ENCODE measurements at places on chromosomes 11 and 22. TPM values are rescaled to one million over a fixed set of nuclear protein-coding genes. Genes with fewer than 3 reads are reported as not detected.

DNA sequence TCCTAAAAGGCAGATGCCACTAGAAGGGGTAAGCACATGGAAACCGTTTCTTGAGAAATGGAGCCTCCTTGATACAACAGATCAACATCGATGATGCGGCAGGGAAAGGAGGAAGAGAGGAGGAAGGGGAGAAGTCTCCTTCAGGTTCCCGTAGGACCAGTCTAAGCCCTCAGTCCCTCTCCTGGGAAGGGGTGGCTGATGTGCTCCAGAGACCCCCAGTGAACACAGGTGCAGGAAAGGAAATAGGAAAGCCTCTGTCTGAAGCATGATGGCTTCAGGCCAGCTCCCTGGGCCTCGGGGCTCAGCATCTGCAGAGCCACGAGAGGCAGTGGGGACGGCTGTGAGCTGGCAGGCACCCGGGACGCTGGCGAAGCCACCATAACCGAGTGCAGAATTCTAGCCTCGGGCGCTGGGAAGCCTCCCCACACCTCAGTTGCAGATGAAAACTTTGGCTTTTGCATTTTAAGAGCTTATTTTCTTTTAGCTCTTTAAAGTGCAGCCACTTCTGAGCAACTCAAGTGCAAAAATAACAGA, 1.8 kb downstream of the SPATA19 start:
- no peaks in the 10 kb centered on the region for H3K4me1 ChIP-seq
- H3K27me3 ChIP-seq: no peaks in the 10 kb centered on the region
- H3K36me3 ChIP-seq: no peaks in the 10 kb centered on the region
- H3K4me3 ChIP-seq: no peak overlapping the region
- no peak overlapping the region for H3K27ac ChIP-seq

- H3K27me3 ChIP-seq: no peaks in the 10 kb centered on the region
- peaks cover 12% of the 10 kb centered on the region for H3K4me1 ChIP-seq
- DNase-seq: no peak
- H3K4me3 ChIP-seq: peak overlapping the region; percentile 66
- no peaks in the 10 kb centered on the region for H3K36me3 ChIP-seq
Observed at GRCh38 chr22:36029406-36029755, 757 bp upstream of the RBFOX2 start.

GRCh38 chr11:66290330-66290621, 1.3 kb upstream of the YIF1A start:
- peaks cover 21% of the 10 kb centered on the region for H3K4me1 ChIP-seq
- H3K27ac ChIP-seq: no peak overlapping the region
- H3K27me3 ChIP-seq: peaks cover 30% of the 10 kb centered on the region
- no peak for DNase-seq

DNA sequence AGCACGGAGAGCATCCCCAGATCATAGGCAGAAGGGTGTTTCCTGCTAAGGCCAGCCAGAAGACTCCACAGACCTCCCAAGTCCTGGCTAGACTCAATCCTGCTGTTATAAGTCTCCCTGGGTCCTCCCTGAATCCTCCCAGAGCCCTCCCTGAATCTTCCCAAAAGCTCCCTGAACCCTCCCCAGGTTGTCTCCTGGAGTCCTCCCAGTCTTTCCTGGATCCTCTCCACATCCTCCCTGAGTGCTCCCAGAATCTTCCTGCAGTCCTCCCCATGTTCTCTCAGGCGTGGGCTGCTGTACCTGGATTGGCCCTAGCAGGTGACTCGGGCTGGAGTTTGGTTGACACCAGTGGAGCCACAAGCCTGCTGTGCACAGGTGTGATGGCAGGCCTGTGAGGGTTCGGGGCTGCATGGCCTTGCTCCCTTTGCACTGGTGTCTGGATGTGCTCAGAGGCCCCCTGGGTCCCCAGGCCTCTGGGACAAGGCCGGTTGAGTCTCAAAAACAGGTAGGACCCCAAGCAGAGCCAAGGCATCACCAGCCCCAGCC, 11.6 kb downstream of the GP1BB start:
- H3K4me3 ChIP-seq: no peak overlapping the region
- H3K27me3 ChIP-seq: no peaks in the 10 kb centered on the region
- H3K4me1 ChIP-seq: no peaks in the 10 kb centered on the region

Gene GPHA2
- polyA plus RNA-seq: 1.8 TPM

DNA sequence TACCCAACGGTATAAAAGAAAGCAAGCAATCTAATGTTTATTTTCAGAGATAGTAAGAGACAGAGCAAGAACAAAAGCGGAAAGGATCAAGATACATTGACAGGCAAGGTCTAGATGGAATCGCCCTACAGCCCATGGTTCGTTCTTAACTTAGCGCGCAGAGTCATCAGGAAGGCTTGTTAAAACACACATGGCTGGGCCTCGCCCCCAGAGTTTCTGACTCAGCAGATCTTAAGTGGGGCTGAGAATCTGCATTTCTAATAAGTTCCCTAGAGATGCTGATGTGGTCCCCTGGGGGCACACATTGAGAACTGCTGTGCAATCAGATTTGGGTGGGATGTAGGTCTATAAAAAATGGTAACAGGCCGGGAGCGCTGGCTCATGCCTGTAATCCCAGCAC, 35.8 kb upstream of the CHRM4 start:
- peak overlapping the region; percentile 15 for H3K27ac ChIP-seq
- H3K4me3 ChIP-seq: no peak overlapping the region
- no peaks in the 10 kb centered on the region for H3K27me3 ChIP-seq
- peaks cover 3% of the 10 kb centered on the region for H3K36me3 ChIP-seq

Gene MSANTD4
- 11.3 TPM for polyA plus RNA-seq

Gene MUC6
- not detected for polyA plus RNA-seq

Gene ZNF215
- polyA plus RNA-seq: 17.3 TPM

DNA sequence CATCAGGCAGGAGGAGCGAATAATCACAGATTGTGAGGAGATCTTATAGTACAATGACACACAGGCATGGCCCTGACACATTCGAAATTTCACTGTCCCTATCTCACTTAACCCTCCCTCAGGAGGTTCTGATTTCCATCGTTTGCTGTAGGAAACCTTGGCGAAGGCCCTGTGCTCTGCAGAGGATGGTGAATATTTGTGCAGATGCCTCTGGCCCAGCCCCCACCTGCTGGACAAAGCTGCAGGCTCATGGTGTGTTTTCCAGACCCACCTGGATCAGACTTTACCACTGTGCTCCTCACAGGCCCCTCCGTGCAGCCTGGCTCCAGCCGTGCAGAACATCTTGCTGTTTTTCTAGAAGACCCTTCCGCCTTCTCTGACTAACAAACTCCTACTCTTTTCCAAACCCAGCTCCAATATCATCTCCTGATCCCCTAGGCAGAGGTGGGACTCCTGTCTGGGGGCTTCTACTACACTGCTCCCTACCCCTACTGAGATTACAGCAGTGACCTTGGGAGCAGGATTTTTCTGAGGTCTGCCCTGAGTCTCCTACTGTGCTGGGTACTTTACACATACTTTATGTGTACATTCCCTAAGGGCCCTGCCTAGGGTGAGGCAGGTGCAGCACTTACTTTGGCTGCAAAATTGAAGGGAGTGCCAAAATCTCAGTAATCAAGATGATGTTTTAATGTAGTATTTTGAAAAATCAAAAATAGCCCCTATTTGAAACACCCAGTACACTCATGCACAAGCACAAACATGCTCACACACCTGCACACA, 412.7 kb downstream of the SOX6 start:
- no peak overlapping the region for H3K27ac ChIP-seq
- no peaks in the 10 kb centered on the region for H3K36me3 ChIP-seq
- DNase-seq: no peak
- no peak overlapping the region for H3K4me3 ChIP-seq
- peaks cover 16% of the 10 kb centered on the region for H3K27me3 ChIP-seq
- no peaks in the 10 kb centered on the region for H3K4me1 ChIP-seq

Gene OR52I2
- 0.03 TPM for polyA plus RNA-seq

- DNase-seq: no peak
- no peak overlapping the region for H3K4me3 ChIP-seq
- no peaks in the 10 kb centered on the region for H3K27me3 ChIP-seq
- no peaks in the 10 kb centered on the region for H3K36me3 ChIP-seq
- no peak overlapping the region for H3K27ac ChIP-seq
Observed at GRCh38 chr11:63622323-63622722, 8.1 kb upstream of the PLAAT3 start.

- no peaks in the 10 kb centered on the region for H3K36me3 ChIP-seq
- H3K4me1 ChIP-seq: peaks cover 18% of the 10 kb centered on the region
- DNase-seq: peak; percentile 45
Observed at GRCh38 chr11:8242118-8242475, 21.6 kb downstream of the LMO1 start.

DNA sequence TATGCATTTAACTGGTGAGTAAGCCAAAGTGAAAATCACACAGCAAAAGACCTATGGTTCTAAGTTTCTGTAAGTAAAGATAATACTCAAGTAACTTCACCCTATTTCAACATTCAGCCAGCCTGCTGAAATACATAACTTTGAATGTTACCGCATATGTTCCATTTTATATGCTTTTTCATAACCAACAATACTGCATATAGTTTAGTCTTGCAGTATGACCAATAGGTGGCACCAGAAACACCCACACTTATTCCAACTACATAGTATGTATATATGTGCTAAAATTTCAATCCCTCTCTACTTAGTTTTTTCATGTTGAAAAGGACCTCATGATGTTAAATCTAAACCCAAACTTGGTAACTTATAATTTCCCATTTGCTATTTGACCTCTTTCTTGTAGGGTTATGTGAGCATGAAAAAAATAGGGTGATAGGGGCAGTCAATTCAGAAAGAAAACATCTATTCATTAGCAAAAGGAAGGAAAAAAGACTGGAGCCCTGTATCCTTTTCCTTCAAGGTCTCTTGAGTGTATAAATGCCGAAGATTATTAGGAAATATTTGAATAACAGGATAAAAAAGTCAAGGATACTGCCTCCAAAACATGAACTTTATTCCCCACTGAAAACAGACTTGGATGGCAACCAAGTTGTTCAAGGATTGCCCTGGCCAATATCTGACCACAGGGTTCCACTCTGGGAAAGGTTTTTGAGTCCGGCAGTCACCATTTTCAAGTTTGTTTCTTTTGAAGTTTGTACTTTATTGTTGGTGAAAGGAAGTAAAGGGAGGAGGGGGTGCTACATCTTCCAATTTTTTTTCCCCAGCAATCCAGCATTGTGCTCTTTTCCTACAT, 23.8 kb upstream of the FZD4 start:
- no peaks in the 10 kb centered on the region for H3K27me3 ChIP-seq
- H3K27ac ChIP-seq: no peak overlapping the region
- H3K4me3 ChIP-seq: no peak overlapping the region
- H3K36me3 ChIP-seq: no peaks in the 10 kb centered on the region
- no peaks in the 10 kb centered on the region for H3K4me1 ChIP-seq

Gene WBP2NL
- not detected for polyA plus RNA-seq

DNA sequence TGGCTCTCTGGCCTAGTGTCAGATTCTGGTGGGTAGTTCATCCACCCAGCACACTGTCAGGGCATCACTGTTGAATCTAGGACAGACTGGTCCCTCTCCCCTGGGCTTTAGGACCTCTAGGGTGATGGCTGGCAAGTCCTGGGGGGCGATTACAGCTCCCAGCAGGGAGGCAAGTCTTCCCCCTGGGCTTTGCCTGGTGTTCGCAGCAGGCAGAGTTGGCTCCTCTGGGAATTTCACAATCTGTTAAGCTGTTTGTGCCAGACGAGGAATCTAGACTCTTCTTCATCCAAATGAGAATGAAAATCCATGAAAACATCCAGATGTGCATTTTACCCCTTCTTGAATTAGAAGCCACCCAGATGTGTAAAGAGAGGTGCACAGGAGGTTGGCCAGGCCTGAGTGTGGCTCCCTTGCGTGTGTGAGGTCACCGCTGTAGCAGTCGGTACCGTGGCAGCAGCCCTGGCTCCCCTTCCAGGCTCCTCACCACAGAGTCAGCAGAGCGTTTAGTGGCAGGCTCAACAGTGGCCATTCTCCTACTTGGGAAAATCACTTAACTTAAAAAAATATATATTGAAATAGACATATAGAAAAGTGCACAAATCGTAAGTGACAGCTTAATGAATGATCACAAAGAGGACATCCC, 99.9 kb upstream of the TBCEL start:
- no peaks in the 10 kb centered on the region for H3K36me3 ChIP-seq
- DNase-seq: no peak
- no peak overlapping the region for H3K4me3 ChIP-seq
- no peaks in the 10 kb centered on the region for H3K4me1 ChIP-seq
- no peaks in the 10 kb centered on the region for H3K27me3 ChIP-seq
- H3K27ac ChIP-seq: no peak overlapping the region

GRCh38 chr22:27576815-27577573, 224.6 kb downstream of the MN1 start:
- no peaks in the 10 kb centered on the region for H3K36me3 ChIP-seq
- peaks cover 8% of the 10 kb centered on the region for H3K4me1 ChIP-seq
- peak; percentile 32 for DNase-seq

GRCh38 chr11:15336021-15336420, 221.3 kb downstream of the INSC start:
- no peak overlapping the region for H3K4me3 ChIP-seq
- H3K36me3 ChIP-seq: no peaks in the 10 kb centered on the region
- H3K27me3 ChIP-seq: no peaks in the 10 kb centered on the region
- DNase-seq: peak; percentile 25

DNA sequence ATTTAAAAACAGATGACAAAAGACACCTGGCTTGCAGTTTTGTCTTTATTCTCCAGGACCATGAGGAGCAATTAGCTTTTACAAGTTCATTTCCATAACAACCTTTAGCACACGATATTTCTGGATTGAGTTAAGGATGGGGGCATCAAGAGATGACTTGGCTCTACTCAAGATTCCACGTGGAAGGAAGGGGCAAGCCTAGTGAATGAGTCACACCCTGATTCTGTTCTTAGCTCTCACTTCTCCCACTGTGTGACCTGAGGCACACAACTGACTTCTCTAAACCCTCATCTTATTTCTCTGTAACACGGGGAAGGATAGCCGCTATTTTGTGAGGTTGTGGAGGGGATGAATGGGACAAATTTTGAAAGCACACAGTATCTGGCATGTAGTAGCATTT, 185.5 kb downstream of the KIRREL3 start:
- peaks cover 7% of the 10 kb centered on the region for H3K4me1 ChIP-seq
- no peaks in the 10 kb centered on the region for H3K27me3 ChIP-seq
- no peak for DNase-seq
- no peak overlapping the region for H3K4me3 ChIP-seq

Gene DEUP1
- 1.7 TPM for polyA plus RNA-seq

Gene LIPT2
- 8.2 TPM for polyA plus RNA-seq

- no peaks in the 10 kb centered on the region for H3K27me3 ChIP-seq
- DNase-seq: no peak
- H3K27ac ChIP-seq: no peak overlapping the region
- no peaks in the 10 kb centered on the region for H3K4me1 ChIP-seq
Observed at GRCh38 chr11:12174477-12175143, 64.2 kb downstream of the MICAL2 start.

DNA sequence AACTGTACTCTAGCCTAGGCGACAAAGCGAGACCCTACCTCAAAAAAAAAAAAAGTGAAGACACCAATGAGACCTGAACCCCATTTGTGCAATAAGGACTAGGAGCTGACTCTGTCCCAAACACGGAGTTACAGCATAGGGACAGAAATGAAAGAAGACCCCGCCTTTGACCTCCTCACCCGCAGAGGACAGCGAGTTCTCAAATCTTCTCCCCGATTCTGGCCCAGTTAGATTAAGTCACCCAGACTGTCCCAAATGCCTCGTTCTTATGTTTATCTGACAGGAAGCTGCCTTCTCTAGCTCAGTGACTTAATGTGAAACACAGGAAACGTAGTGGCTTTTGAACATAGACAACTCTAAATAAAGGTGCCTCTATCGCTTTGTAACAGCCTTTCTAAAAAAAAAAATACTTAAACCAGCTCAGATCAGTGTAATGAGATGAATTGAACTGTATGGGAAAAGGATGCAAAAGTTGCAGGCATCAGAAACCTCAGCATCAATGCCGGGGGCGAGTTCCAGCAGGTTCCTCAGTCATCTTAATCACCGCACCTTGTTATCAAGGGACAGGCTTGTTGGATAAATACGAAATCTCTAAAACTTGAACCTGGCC, 10.6 kb downstream of the MYH9 start:
- no peaks in the 10 kb centered on the region for H3K27me3 ChIP-seq
- peaks cover 2% of the 10 kb centered on the region for H3K36me3 ChIP-seq
- H3K4me3 ChIP-seq: no peak overlapping the region
- no peak overlapping the region for H3K27ac ChIP-seq
- peaks cover 58% of the 10 kb centered on the region for H3K4me1 ChIP-seq
- no peak for DNase-seq
